ENCODE measurements at places on chromosomes 3 and 15.

- DNase-seq = no peak
Measured at GRCh38 chr15:33009603-33010002, 184.9 kb downstream of the FMN1 start.

DNA sequence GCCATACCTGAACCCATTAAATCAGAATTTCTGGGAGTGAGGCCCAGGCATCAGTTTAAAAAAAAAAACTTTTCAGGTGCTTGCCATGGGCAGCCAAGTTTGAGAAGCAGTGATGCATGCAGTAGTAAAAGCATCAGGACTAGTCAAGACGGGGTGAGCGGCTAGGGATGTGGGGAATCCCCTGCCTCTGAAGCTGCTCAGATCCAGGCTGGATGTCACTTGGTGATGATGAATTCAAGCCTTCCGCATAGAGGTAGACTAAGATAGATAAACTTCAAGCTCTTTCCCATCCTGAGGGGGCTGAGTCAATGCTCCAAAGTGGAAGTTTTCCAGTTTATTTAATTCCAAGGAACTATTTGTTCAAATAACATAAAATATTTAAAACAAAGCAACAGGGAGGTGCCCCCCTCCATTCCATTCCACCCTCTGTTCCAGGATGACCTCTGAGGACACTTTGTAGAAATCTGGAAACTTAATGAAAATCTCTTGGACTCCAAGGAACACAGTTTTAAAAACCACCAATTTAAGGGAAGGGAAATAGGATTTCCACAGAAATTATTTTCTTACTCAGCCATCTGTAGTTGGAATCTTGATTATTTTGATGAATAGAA is 100.4 kb upstream of the NR2E3 start:
- no peak for DNase-seq

DNA sequence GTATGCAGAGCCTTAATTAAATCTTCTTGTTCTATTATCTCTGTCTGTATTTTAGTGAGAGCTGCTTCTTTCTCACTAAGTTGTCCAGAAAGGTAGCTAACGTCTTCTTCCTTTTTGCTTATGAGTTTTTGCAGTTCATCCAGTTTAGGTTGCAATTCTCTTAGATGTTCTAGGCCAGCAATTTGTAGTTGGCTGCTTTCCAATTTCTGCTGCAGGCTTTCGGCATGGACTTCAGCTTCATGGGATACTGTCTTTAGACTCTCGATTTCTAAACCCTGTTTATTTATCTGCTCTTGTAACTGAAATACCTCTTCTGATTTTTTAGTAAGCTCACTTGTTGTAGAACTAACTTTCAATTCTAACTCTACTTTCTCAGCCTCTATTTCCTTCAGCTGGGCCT is 35.5 kb upstream of the HCLS1 start:
- no peak for DNase-seq

GRCh38 chr3:17747890-17748247 is 5.4 kb upstream of the TBC1D5 start:
- DNase-seq = no peak

GRCh38 chr15:70375586-70375985 is 277.9 kb upstream of the TLE3 start:
- no peak for DNase-seq

- no peak for DNase-seq
Measured at GRCh38 chr15:97036301-97036700, 705.8 kb downstream of the NR2F2 start.

All from trophoblast cell (in vitro differentiated cells and primary cell).